Activated naive CD4-positive, alpha-beta T cell treated with anti-CD3 and anti-CD28 coated beads, Interleukin-2, amount 10 ng/mL, durations not matched to agents 5 hours and 36 hours (primary cell): ENCODE measurements at places on chromosomes 11 and 22. TPM values are rescaled to one million over a fixed set of nuclear protein-coding genes. Genes with fewer than 3 reads are reported as not detected.

The RIMBP3B gene
- 0.87 TPM for total RNA-seq

The POTEH gene
- not detected for total RNA-seq

The GDPD5 gene
- 37.9 TPM for total RNA-seq

The SERPING1 gene
- not detected for total RNA-seq

The CDON gene
- 3.4 TPM for total RNA-seq

The APOL3 gene
- 130 TPM for total RNA-seq

The APOBEC3B gene
- 10.1 TPM for total RNA-seq

The FAM181B gene
- 0.10 TPM for total RNA-seq

The ARHGAP32 gene
- 4.1 TPM for total RNA-seq
